Hypothalamus (tissue), 51 donors: ENCODE measurements at places on chromosomes 12 and 14.

- DNase-seq: no peak
Observed at GRCh38 chr12:4829161-4829792, 80.4 kb upstream of the KCNA1 start.

DNA sequence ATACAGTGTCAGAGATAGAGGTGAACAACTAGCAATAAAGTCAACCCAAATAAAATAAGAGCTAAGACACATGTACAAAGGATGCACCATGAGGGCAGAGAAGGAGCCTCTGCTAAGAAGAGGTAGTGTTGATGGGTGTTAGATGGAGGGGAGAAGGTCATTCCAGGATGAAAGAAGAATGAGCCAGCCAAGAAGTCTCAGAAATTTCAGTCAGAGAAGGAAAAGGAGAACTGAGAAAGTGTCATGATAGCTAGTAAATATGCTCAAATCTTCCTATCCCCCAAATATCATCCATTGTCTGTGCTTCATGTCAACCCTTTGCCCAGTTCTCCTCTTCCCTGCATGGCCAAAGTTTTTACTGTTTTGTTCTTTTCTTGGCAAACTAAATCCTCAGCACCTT is 225.2 kb upstream of the BTG1 start:
- no peak for DNase-seq

DNA sequence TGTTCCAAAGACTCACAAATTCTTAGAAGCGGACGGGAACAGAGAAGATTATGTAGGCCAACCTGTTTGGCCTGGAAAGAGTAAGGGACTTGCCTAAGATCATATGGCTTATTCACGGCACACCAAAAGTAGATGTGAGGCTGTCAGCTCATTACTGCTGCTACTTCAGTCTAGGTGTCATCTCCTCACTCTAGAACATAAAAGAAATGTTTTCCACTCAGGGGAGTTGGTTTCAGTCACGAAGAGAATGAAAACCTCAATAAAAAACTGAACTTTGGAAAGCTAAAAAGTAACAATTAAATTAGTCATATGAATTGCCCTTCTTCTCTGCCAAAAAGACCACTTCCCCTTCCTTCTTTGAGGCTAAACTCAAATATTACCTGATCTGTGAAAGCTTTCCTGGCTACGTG is 658 bp upstream of the CEP128 start:
- DNase-seq: no peak

DNA sequence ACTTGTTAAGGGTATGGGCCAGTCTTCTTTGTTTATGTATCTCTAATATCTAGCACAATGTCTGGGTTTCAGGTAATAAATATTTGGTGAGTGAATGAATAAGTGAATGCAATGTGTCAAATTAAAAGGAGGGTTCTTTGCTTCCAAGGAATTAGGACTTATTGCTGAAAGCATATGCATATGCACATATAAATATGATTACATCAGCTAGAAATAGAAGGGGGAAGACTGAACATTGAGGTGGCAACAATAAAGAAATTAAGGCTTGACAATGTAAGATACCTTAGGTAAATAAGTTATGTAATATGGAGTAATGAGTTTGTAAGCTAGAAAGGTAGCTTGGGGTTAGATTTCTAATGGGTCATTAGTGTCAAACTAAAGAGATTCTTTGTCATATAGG is 37.7 kb downstream of the KCNMB4 start:
- no peak for DNase-seq

DNA sequence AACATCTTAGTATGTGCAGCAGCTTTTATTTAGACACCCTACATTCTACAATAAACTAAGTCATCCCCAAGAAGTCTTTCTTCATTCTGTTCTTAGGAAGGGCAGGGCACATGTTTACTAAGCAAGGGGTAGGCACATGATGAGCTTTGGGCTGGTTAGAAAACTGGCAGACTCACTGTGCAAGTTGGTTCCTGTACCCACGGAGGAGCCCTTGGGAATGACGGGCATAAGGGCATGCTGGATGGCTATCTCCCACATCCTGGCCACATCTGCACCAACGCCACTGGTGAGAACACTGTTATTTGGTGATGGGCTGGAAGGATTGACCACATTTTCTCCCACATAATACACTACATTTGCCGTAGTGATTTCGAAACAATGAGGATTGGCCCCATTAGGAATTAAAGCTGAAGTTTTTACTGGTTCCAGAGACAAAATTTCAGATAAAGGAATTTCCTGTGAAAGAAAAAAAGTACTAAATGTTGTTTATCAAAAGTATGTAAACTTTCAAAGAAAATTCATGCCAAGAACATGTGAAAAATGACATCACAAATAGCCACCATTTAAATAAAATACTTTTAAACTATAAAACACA is 297.0 kb downstream of the PRKD1 start:
- DNase-seq: no peak

- DNase-seq: no peak
Observed at GRCh38 chr14:64509036-64509435, 4.5 kb downstream of the ZBTB1 start.

GRCh38 chr14:72545411-72546311 is 348.2 kb downstream of the DPF3 start:
- DNase-seq: no peak

DNA sequence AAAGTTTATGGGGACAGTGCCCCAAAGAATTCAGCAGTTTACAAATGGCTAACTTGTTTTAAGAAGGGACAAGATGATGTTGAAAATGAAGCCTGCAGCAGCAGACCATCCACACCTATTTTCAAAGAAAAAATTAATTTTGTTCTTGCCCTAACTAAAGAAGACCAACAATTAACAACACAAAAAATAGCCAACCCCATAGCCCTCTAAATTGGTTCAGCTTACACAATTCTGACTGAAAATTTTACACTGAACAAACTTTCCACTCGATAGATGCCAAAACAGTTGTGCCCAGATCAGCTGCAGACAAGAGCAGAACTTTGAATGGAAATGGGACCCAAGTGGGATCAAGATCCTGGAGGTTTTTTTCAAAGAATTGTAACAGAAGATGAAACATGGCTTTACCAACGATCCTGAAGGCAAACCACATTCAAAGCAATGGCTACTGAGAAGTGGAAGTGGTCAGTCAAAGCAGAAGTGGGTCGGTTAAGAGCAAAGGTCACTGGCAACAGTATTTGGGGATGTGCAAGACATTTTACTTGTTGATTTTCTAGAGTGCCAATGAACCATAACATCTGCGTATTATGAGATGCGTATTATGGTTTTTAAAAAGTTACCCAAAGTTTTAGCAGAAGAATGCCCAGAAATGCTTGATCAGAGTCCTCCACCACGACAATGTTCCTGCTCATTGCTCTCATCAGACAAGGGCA is 30.0 kb downstream of the SLC39A9 start:
- no peak for DNase-seq

DNA sequence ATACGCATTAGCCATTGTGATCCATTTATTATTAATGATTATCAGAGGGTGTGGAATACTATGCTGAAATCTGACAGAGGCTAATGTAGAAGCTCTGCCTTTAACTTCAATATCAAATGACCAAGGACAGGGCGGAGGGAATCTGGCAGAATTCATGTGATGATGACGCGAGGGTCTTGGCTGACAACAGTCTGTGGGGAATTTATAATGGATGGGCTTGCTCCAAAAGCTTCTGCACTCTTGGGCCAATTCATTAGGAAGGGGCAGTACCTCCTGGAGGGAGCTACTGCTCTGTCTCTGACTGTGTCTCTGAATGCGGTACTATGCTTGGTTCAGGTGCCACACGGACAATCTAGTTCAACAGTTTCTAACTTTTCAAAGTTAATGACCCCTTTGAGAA is 46.2 kb downstream of the GALNT8 start:
- no peak for DNase-seq

- DNase-seq: no peak
Observed at GRCh38 chr12:7035463-7035862, 17.2 kb upstream of the LPCAT3 start.

DNA sequence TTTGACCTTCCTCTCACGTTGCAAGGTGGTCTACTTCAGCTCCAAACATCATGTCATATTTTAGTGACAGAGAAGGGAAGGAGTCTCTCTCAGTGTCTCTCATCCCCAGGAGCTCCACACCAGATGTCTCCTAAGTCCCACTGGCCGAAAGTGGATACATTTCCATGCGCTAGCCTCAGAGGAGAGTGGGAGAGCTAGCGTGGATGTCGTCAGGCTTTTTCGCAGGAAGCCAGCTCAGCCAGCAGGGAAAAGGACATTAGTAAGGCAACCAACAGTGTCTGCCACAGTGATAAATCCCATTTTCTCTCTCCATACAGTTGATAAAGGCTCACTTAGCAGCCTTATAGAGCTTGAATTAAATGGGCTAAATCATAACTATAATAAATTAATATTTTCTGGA is 155.7 kb downstream of the PELI2 start:
- no peak for DNase-seq

DNA sequence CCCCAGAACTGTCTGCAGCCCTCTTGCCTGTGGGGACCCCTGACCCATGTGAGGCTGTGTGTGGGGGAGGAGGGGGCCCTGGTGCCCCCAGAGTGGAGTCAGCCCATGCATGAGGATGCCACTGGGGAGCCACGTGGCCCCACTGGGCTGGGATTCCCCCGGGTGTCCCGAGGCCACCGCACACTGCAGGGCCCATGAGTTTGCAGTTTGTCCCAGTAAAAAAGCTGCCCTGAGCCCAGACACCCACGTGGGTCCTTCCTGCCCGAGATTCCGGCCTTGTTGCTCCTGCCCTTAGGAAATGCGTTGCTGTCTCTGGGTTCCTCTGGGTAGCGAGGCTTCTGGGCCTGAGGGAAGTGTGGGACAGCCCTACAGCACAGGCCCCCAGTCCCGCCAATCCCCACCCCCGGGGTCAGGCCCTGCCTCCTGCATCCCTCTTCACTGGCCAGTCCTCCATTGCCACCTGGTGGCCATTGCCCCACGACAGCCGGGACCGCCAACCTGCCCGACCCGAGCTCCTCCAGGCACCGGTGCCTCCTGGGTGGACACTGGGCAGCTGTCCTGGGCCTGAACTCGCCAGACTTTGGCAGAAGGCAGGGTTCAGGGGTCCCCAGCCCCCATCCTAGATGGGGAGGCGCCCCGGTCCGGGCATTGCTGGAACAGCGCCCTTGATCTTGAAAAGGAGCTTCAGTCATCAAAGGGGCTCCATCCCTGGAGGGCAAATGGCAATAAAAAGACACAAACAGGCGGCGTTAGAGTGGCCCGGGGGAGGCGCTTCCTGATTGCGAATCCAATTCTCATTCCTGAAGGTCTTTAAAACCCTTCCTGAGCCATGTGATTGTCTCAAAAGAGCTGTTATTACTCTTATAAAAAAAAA is 15.6 kb upstream of the C14orf180 start:
- no peak for DNase-seq

DNA sequence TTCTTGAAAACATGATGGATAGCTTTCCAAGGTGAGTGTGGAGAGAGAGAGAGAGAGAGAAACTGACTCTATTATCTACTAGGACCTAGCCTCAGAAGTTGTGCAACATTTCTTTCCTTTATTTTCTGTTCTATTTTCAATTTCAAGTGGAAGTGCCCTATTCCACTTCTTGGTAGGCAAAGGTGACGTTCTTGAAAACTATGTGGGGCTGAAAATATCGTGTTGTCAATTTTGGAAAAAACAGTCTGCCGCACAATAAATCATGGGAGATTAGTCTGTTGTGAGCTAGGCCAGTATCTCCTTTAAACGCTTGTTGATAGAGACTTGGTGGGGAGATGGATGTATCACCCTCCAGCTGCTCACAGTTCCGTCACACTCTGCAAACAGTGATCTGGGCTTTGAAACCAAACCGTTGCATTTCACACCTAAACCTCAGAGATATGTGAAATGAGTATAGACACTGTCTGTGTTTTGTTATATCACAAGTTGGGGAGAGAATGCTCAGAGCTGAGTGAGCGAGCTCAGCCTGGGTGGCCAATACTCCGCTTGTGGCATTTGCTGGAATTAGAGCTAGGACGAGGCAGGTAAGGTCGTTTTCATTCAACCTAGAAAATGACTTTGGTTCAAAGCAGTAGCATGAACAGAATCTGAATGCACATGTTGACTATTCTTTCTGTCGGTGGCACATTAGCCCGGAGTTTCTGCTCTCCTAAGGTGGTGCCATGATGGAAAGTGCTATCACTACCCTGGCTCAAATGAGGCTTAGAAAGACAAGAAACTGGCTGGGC is 75.1 kb upstream of the ST8SIA1 start:
- DNase-seq: no peak

DNA sequence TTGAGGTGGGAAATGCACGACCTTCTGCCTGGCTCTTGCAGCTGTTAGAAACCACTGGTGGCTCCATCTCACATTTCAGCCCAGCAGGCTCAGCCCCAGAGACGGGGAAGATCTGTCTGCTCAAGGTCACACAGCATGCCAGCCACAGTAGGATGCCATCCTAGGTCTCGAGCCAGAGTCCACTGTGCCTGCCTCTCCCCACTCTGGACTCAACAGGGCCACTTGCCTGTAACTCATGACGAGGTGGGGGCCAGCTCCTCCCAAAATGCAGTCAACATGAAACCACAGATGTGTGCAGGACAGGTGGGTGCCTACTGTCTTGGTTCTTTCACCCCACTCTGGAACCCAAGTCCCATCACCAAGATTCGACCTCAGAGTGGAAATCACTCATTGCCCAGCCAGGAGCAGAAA is 23.2 kb downstream of the BCL11B start:
- no peak for DNase-seq

GRCh38 chr12:23564451-23565152 is 384.9 kb downstream of the SOX5 start:
- DNase-seq: no peak

DNA sequence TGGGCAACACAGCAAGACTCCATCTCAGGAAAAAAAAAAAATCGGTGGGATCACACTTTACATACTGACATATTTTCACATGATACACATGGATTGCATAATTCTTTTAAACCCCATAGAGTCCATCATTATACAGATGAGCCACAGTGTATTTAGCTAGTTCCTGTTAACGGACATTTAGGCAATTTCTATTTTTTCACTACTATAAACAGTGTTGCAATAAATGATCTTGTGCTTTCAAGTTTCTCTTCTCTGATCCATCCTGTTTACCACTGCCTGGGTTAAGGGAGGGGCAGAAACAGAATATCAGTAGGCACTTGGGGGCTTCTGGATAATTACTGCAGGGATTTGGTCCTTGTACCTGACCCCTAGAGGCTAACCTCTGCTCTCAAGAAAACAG is 43.4 kb upstream of the SPTLC2 start:
- DNase-seq: no peak

GRCh38 chr12:108852674-108853309 is 4.6 kb downstream of the SSH1 start:
- no peak for DNase-seq

DNA sequence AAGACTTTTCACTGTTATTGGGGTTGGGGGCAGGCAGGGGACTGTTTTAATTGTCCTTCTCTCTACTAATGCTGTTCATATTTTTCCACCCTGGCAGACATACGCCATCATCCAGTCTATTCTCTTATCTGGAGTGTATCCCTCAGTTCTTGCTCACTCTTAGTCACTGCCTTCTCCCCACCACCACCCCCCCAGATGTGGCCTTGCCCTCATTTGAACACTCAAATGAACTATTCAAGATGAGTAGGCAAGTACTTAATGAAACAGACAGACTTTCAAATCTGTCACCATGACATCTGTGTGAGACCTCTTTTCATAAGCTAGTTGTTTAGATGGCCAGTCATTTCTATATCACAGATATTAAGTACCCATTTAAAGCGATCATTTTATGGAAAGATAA is 10.1 kb downstream of the NUDT4 start:
- no peak for DNase-seq

- no peak for DNase-seq
Observed at GRCh38 chr14:99182548-99183250, 89.3 kb downstream of the BCL11B start.

GRCh38 chr12:113174461-113175384 is 10.6 kb downstream of the DDX54 start:
- DNase-seq: peak; percentile 40

GRCh38 chr14:87756661-87757060 is 236.3 kb downstream of the GALC start:
- DNase-seq: no peak

- no peak for DNase-seq
Observed at GRCh38 chr12:58323676-58324075, 382.3 kb downstream of the ATP23 start.
